ENCODE measurements at places on chromosomes 4 and X. TPM values are rescaled to one million over a fixed set of nuclear protein-coding genes. Genes with fewer than 3 reads are reported as not detected.

GRCh38 chr4:42786350-42787078, 106.0 kb upstream of the GRXCR1 start:
- no peaks in the 10 kb centered on the region for H3K36me3 ChIP-seq
- no peak overlapping the region for H3K27ac ChIP-seq
- DNase-seq, result no peak
- H3K4me3 ChIP-seq, result no peak overlapping the region

GRCh38 chr4:5389756-5390310, 318.5 kb downstream of the EVC2 start:
- H3K4me3 ChIP-seq, result no peak overlapping the region
- no peaks in the 10 kb centered on the region for H3K27me3 ChIP-seq
- no peaks in the 10 kb centered on the region for H3K4me1 ChIP-seq
- no peaks in the 10 kb centered on the region for H3K36me3 ChIP-seq

DNA sequence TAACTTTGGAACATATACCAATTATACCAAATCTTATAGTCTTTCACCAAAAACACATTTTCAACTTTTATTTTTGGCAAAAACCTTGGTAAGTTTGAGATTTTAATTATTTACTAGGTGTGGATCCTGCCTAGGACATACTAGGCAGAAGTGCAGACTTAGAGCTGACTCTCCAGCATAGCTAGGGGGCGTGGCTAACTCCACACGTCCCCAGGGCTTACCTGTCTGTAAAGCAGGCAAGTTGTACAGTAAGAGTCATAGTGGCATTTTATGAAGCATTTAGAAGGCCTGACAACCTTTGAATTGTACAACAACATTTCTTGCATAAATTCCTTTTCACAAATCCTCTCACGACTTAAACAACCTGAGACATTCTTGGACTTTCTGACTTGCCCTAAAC, 19.2 kb upstream of the GRPEL1 start:
- H3K27ac ChIP-seq, result no peak overlapping the region
- no peaks in the 10 kb centered on the region for H3K36me3 ChIP-seq
- no peak for DNase-seq
- H3K4me1 ChIP-seq, result no peaks in the 10 kb centered on the region

GRCh38 chrX:18664947-18665346, 7.0 kb downstream of the RS1 start:
- H3K27ac ChIP-seq, result no peak overlapping the region
- no peaks in the 10 kb centered on the region for H3K36me3 ChIP-seq
- no peaks in the 10 kb centered on the region for H3K27me3 ChIP-seq

DNA sequence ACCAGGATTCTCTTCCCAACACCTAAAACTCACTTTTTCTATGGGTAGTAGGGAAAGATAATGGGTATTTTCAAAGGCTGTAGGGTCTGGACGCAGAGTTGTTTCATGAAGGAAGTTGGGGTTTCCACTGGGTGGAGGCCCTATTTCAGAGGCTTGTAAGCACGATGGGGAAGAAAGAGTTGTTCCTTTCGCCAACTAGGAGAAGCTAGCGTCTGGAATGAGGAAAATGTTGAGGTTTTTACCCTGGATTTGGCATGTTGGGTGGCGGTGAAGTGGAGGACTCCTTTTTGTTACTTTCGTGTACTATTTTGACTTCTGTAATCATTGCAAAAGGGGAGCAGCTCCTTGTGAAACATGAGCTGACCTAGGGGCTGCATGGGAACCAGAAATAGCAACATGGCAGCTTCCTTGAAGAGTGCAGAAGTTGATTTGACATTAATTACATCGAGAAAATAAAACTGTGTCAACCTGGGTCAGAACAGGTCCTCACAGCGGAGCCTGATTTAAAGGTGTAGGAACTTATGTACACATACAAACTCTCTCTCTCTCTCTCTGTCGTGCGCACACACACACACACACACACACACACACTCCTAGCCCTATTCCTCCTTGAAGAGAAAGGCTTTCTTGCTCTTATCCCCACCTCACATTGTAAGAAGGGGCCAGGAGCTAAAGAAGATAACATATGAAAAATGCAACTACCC, 19.1 kb downstream of the VSIG4 start:
- no peak overlapping the region for H3K27ac ChIP-seq
- no peaks in the 10 kb centered on the region for H3K36me3 ChIP-seq
- H3K4me1 ChIP-seq, result no peaks in the 10 kb centered on the region

DNA sequence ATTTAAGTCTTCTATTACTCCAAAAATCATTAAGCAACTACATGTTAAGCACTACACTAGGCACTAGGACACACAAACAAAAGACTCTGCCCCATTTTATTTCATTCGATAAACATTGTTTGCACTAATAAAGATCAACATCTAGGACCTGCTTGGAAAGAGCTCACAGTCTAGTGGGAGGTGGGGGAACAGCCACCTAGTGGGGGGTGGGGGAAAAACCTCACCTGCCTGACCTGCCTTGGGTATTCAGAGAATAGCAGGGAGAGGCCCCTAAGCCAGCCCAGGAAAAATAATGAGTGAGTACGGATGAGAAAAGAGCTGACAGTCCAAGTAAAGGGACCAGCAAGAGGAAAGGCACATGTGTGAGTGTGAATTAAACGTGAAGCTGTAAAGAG, 52.2 kb downstream of the PRDM5 start:
- H3K27me3 ChIP-seq, result no peaks in the 10 kb centered on the region
- no peaks in the 10 kb centered on the region for H3K36me3 ChIP-seq
- DNase-seq, result no peak
- H3K4me1 ChIP-seq, result no peaks in the 10 kb centered on the region
- no peak overlapping the region for H3K27ac ChIP-seq

DNA sequence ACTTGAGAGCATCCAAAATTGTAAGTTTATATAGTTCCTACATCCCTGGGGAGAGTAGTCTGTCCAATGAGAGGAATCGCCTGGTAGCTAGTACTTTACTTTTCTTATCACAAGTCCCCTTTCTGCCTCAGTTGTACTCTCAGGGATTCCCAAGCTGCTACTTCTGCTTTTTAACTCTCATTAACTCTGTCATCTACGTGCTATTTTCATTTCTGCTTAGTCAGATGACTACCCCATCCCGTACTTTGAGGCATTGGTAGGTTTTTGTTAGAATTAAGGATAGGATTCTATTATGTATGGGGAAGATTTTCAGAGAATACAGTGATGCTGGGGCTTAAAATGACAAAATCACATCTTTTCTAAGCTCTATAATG, 24.7 kb downstream of the RBPJ start:
- H3K4me3 ChIP-seq, result no peak overlapping the region
- no peaks in the 10 kb centered on the region for H3K27me3 ChIP-seq
- no peaks in the 10 kb centered on the region for H3K4me1 ChIP-seq

DNA sequence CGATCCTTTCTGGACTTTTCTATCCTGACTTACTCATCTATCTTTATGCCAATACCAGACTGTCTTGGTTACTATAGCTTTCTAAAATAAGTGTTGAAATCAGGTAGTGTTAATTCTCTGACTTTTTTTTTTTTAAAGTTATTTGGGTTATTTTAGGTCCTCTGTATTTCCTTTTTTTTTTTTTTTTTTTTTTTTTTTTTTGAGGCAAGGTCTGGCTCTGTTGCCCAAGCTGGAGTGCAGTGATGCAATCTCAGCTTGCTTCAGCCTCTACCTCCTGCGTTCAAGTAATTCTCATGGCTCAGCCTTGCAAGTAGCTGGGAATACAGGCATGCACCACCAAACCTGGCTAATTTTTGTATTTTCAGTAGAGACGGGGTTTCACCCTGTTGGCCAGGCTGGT, 2.8 kb upstream of the NELFA start:
- no peaks in the 10 kb centered on the region for H3K36me3 ChIP-seq
- no peak overlapping the region for H3K4me3 ChIP-seq

GRCh38 chrX:71178908-71179307, 34.3 kb downstream of the NLGN3 start:
- H3K4me3 ChIP-seq, result no peak overlapping the region
- H3K27me3 ChIP-seq, result peaks cover 32% of the 10 kb centered on the region
- no peaks in the 10 kb centered on the region for H3K36me3 ChIP-seq

- H3K27ac ChIP-seq, result no peak overlapping the region
- no peak for DNase-seq
- H3K4me1 ChIP-seq, result no peaks in the 10 kb centered on the region
Observed at GRCh38 chr4:28754376-28754775, 1893.7 kb downstream of the STIM2 start.

- no peaks in the 10 kb centered on the region for H3K4me1 ChIP-seq
- no peaks in the 10 kb centered on the region for H3K36me3 ChIP-seq
- no peak overlapping the region for H3K4me3 ChIP-seq
- no peaks in the 10 kb centered on the region for H3K27me3 ChIP-seq
- H3K27ac ChIP-seq, result no peak overlapping the region
Observed at GRCh38 chr4:36399762-36400353, 118.4 kb downstream of the DTHD1 start.

Gene SMPX
- not detected for total RNA-seq

Gene PRSS12
- total RNA-seq, result 3.6 TPM

Gene GC
- not detected for total RNA-seq

Gene SHOX
- total RNA-seq, result not detected

Gene ODAPH
- not detected for total RNA-seq

Gene ZCCHC18
- total RNA-seq, result 0.59 TPM

Gene XG
- 0.59 TPM for total RNA-seq

Gene KLHL34
- total RNA-seq, result 0.32 TPM
